ENCODE measurements at places on chromosomes 1 and 21.

DNA sequence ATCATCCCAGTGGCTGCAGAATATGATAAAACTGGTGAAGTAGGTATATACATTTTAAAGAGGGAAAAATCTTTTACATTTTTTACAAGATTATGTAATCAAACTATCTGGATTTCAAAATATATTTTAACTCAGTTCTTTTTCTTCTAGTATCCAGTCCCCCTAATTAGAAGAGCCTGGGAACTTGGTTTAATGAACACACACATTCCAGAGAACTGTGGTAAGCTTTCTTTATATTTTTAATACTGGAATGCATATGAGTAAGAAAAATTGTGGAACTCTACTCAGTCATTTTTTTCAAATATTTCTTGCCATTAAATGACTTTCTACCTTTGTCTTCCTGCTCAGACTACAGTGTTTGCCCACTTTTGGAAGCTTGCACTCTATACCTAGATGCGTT lies 8.2 kb downstream of the ACADM start:
- no peak for DNase-seq

- DNase-seq = no peak
Observed at GRCh38 chr1:222335586-222335985, 212.3 kb downstream of the HHIPL2 start.

- DNase-seq = no peak
Observed at GRCh38 chr1:74470936-74471335, 41.5 kb downstream of the LRRC53 start.

DNA sequence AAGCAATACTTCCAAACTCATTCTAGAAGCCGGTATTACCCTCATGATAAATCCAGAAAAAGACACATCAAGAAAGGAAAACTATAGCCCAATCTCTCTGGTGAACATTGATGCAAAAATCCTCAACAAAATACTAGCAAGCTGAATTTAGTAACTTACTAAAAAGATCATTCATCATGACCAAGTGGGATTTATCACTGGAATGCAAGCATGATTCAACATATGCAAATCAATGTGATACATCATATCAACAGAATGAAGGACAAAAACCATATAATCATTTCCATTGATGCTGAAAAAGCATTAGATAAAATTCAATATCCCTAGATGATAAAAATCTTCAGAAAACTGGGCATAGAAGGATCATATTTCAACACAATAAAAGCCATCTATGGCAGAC lies 402.9 kb downstream of the TGFB2 start:
- no peak for DNase-seq

- DNase-seq = no peak
Observed at GRCh38 chr1:224733027-224733911, 117.2 kb downstream of the CNIH3 start.

DNA sequence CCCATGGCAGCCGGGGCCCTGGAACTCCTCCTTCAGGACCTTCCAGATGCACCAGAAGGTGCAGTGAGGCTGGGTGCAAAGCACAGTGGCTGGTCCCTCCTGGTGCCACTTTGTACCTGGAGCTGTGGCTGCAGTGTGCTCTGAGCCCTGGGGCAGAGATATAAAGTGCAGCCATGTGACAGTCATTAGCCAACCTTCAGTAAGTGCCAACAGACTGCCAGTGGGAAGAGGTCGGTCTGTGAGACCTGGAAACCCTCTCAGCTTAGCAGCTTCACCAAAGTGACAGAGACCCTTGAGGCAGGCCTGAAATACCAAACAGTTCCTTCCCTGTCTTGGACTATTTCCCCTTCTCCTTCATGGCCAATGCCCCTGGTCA lies 26.7 kb upstream of the NGF start:
- DNase-seq = no peak

GRCh38 chr1:58839846-58840835 lies 56.3 kb upstream of the JUN start:
- DNase-seq = no peak

DNA sequence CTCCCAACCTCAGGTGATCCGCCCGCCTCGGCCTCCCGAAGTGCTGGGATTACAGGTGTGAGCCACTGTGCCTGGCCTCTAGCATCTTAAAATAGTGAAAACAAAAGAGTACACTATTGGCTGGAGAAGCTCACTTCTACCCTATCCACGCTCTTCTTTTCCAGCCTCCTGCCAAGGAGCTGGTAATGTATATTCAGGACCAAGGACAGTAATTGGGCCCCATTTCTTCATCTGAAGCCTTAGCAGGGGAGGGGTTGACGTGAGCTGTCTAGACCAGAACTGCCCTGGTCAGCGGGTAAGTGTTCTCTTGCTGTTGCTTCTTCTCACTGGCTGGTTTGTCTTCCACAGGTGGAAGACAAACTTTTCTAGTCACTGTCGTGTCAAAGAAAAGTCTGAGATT lies 70.2 kb downstream of the DNM3 start:
- DNase-seq = no peak

GRCh38 chr1:180609643-180610555 lies 21.9 kb upstream of the XPR1 start:
- no peak for DNase-seq

DNA sequence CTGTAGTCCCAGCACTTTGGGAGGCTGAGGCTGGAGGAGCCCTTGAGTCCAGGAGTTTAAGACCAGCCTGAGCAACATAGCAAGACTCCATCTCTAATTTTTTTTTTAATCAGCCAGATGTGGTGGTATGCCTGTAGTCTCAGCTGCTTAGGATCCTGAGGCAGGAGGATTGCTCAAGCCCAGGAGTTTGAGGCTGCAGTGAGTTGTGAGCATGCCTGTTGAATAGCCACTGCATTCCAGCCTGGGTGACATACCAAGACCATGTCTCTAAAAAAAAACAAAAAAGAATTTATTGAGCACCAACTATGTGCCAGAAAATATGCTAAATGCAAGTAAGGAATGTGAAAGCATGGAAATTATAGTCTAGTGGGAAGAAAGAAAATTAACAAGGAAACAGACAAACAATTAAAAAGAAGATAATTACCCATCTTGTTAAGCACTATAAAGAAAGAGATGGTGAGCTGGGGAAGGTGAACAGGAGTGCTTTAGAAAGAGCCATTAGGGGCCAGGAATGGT lies 104.0 kb upstream of the ZNF678 start:
- DNase-seq = no peak

- DNase-seq = no peak
Observed at GRCh38 chr1:2587860-2588571, 1.4 kb downstream of the PRXL2B start.

DNA sequence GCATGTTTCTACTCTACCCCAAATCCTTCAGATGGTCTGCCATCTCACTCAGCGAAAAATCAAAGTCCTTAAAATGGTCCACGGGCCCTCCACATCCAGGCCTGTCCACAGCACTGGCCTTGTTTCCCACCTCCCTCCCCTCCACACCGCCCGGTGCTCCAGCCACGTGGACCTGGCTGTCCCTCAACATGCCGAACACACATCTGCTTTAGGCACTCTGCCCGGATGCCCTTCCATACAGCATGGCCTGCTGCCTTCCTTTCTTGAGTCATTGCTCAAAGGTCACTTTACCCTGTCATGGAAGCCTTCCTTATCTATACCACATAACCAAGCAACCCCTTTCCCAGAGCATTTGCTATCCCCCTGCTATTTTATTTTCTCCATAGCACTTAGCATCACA lies 143.0 kb downstream of the DNM3 start:
- DNase-seq = no peak

DNA sequence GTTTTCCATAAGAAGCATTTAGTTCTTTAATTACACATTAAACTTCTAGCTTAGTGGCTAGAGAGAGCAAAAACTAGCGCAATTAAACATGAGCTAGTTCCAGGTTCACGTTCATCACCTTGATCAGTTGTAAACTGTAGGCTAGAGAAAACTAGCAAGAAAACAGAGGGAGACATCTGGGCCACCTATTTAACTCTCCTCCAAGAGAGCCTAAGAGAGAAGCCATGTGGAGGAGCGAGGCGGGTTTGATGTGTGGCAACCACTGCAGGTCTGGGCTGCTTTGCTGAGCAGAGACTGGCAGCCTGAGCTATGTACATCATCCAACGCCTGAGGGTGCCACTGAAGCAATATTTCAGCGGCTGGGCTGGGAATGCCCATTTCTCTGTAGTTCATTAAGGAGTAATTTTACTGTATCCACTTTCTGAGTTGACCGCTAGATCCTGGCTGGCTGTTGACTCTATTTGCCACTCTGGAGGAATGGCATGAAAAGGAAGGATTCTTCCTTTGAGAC lies 252.9 kb downstream of the DYRK1A start:
- DNase-seq = no peak

All from effector memory CD4-positive, alpha-beta T cell (primary cell).